ENCODE measurements at places on chromosomes 11 and 22.

- DNase-seq, result no peak
Measured at GRCh38 chr11:24134879-24135589, 361.8 kb upstream of the LUZP2 start.

DNA sequence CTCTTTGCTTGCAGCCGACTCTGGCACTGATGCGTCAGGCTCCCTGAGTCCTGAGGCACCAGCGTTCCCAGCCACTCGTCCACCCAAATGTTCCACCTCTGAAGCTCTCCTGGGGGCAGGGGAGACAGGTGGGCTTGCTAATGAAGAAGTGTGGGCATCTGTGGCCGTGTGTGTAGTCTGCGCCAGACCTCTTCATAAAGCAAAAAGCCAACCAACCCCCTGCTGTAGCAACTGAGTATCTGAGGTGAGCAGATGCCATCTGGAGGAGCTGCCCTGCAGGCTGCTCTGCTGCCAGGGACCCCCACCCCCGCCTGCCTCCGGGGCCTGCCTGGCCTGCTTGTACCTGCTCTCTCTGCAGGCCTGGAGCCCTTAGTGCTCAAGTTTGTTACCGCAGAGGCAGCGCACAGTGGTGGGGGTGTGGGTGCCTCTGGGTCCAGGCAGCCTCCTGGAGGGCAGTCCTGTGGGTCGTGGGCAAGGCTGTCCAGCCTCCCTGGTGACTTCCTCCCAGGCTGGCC, 272.5 kb downstream of the TBC1D22A start:
- DNase-seq, result no peak

DNA sequence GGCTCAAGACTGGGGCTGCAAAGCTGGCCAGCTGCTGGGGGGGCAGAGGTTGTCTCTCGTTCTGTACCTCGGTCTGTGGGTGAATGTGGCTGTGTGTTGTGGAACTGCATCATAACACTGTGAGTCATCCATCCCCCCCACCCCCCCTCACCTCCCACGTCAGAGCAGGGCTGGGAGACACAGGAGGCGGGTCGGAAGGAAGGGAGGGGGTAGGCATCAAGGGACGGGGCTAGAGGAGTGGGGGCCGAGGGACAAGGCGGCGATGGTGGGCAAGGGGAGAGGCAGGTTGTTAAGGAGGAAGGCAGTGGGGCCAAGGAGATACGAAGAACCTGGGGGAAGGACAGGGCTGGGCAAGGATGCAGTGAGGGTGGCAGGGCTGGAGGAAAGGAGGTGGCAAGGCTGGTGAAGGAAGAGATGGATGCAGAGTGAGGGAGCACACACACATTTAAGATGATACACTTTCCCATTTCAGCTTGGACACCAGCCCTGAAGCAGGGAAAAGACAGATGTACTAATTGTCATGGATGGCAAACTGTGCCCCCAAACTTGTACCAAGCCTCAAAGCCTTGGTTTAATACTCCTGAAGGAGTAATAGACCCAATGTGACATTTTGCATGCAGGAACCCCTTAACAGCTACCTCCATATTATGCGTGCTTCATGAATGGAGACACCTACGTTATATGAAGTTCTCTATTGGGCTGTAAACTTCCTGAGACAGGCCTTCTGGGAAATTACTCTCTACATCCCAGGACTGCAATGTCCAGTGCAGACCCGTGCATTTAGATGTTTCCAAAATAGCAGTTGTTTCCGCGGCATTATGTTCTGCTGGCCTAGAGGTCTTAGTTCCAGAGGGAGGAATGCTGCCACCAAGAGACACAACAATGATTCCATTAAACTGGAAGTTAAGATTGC, at the start of gene YPEL4:
YPEL4 (minus strand) TSS at position 87 of the 913 bp plus-strand sequence. CDS start 2,805 bp downstream, outside the sequence.
- DNase-seq, result peak; percentile 23

DNA sequence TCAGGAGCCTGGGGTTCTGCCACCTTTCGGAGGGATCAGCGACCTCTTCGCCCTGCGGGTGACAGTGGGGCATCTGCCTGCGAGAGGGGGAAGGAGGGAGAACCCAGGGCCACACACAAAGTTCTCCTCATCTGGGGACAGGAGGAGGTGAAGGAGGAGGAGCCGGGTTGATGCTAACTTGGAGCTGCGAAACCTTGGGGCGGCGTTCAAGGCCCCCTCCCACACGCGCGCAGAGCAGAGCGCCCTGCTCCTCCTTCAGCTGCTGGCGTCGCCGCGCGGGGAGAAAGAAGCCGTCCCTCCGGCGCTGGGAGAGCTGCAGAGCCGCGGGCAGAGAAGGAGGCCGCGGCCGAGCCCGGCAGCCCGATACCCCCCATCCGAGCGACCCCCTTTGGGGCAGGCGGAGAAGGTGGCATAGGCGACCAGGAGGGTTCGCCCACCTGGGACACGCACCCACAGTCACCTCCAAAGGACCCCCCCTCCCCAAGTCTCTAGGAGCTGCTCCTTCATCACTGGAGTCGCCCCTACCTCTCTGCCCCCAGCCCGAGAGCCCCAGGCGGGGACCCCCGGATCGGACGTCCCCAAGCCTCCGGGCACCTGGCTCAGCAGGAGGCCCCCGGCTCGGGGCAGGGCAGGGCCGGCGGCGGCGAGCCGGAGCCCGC, at the start of gene RASD2:
RASD2 (plus strand) TSS at position 237 of the 659 bp plus-strand sequence. CDS start 5,979 bp downstream, outside the sequence.
- DNase-seq, result peak; percentile 21

DNA sequence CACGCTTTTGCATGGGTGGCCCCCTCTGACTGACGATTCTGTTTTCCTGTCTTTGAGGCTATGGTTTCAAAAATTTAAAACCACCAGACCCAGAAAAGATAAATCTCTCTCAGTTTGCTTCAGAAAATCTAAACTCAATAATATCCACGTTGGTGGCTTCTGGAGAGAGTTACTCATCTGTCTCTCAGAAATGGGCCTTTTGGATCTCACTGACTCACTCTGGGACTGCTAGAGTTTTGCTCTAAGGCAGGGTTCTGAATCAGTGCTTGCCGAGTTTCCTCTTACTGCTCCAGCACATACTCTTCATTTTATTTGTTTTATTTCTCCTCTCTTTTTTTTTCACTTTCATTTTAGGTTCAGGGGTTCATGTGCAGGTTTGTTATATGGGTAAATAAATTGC, 305.7 kb downstream of the BLID start:
- no peak for DNase-seq

GRCh38 chr11:89168396-89168795, 9.3 kb upstream of the TYR start:
- no peak for DNase-seq

GRCh38 chr11:119643212-119643875, 85.7 kb downstream of the NECTIN1 start:
- no peak for DNase-seq

DNA sequence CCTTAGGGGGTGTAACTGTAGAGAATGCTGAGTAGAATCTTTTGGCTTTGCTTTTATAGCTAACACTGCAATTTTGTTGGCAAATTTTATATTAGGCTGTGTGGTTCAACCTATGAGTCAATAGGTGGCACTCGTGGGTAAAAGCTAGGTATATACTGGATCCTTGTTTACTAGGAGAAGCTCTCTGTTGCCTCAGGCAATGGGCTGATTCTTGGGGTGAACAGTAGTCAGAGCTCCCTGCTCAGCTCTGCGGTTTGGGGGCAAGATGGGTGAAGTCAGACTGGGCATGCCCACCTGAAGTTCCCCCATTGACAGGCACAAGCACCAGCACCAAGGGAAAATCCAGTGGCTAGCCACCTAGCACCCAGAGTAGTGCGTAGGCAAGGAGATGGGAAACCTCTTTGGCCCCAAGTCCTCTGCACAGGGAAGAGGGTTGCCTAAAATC, 238.7 kb downstream of the FAM181B start:
- DNase-seq, result no peak

- no peak for DNase-seq
Measured at GRCh38 chr22:25021976-25022711, 69.6 kb downstream of the KIAA1671 start.

GRCh38 chr11:120978701-120979100, 45.2 kb upstream of the TBCEL start:
- no peak for DNase-seq

- no peak for DNase-seq
Measured at GRCh38 chr22:47549741-47550340, 787.4 kb downstream of the TBC1D22A start.

DNA sequence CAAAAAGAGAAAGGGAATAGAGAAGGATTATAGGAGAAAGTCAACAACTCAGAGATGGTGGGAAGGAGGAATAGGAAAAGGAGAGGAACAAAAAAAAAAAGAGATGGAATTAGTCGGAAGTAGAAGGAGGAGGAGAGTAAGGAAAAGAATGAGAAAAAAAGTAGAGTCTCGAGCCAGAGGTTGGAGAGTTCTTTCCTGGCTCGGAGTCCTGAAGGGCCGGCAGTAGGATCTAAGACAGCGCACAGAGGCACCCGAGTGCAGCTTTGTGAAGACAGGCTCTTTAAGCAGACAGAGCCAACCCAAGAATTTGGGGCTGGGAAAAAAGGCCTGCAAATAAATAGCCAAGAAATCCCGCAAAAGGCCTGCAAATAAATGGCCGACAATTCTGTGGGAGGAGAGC, 170.4 kb upstream of the CCDC90B start:
- DNase-seq, result no peak

GRCh38 chr11:64619811-64620380, 28.9 kb downstream of the SLC22A12 start:
- no peak for DNase-seq

GRCh38 chr11:65503368-65503948, 4.6 kb downstream of the MALAT1 start:
- DNase-seq, result no peak

GRCh38 chr11:69545976-69546617, 64.6 kb downstream of the LINC01488 start:
- no peak for DNase-seq

DNA sequence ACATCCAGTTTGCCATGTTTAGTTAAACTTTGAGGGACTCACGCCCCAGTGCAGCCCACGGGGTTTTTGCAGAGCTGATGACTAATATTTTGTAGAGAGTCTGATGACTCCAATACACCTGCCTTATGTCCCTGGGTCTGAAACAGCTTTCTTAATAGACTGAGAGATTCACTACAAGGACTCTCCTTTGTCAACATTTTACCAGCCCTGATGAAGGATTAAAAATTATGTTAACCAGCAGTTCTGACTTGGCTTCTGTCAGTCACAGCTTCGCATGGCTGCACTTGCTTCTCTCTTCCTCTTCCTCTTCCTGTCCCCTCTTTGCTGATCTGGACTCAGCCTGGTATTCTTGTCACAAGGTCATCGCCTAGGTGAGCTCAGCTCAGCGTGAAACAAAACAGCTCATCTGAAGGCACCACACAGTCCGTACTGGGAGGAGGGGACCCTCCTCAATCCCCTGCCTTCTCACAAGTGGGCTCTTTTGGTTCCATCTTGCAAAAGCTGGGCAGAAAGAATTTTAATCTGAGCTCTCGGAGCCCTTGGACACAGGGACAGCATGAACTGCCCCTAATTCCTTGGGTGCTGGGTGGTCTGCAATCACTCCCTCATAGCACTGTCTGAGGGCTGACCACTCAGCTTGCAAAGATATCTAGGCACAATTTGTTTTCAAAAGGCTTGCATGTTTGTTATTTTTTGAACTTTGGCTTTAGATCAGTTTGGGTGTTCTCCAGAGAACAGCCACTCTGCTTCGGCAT, 38.1 kb upstream of the POU2AF1 start:
- no peak for DNase-seq

DNA sequence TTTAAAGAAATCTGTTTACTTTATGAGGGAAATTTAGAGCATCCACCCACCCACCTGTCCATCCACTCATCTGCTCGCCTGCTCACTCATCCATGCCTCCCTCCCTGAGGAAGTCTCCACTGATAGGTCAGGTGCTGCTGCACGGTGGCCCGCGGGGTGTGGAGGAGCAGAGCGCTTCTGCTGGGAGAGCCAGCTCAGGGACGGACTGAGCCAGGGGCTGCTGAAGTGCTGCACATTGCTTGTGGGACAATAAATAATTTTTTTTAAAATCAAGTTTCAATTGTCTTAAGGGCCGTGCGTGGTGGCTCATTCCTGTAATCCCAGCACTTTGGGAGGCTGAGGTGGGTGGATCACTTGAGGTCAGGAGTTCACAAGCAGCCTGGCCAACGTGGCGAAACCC, 148.9 kb downstream of the TBC1D22A start:
- no peak for DNase-seq

GRCh38 chr11:17396598-17397310, 8.3 kb upstream of the KCNJ11 start:
- DNase-seq, result no peak

GRCh38 chr11:74085542-74085892, 76.6 kb upstream of the UCP3 start:
- DNase-seq, result no peak

DNA sequence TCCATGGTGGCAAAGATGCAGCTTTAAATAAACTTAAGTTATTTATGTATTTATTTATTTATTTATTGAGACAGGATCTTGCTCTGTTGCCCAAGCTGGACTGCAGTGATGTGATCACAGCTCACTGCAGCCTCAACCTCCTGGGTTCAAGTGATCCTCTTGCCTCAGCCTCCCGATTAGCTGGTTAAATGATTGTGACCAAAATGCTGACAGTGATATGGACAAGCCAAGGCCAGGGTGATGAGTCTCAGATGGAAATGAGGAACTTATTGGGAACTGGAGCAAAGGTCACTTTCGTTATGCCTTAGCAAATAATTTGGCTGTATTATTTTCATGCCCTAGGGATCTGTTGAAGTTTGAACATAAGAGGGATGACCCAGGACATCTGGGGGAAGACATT, 9.3 kb upstream of the LRP5 start:
- DNase-seq, result no peak

- no peak for DNase-seq
Measured at GRCh38 chr11:71399341-71399740, 48.9 kb downstream of the DHCR7 start.

GRCh38 chr11:1761857-1762536, 1.7 kb downstream of the CTSD start:
- DNase-seq, result no peak

DNA sequence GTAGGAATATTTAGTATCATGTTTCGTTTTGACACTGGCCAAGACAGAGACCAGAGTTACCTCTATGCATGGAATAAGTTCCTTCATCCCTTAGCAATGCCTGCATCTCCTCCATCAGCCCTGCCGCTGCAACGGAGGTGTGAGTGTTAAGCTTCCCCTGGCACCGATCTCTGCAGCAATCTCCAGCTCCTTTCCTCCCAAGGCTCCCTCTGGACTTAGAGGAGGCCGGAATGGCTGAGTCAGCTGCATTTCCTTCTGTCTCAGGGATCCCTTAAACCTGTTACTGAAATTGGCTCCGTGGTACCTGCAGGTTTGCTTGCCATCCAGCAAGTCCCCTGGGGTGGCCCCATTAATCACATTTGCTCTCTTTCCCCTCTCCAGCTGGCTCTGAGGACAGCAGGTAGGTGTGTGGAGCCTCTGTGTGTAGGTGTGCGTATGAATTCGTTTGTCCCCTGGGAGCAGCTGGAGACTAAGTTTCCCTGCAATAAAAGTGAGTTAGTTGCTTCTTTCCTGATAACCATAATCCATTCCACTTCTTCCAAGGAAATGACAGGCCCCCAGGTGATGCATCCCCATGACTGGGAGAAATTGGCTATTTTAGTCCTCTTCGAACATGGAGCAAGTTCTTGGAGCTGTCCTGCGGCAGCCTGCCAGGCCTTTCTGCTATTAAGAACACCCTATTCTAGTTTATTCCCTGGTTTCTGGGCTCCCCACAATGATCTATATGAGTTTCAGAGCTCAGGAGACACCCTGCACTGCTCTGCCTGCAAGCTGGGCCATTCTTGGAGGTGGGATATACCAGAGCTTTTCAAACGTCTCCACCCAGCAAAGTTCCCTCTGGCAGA, 457.2 kb upstream of the CADM1 start:
- DNase-seq, result no peak
